ENCODE measurements at places on chromosomes 11 and 22.

DNA sequence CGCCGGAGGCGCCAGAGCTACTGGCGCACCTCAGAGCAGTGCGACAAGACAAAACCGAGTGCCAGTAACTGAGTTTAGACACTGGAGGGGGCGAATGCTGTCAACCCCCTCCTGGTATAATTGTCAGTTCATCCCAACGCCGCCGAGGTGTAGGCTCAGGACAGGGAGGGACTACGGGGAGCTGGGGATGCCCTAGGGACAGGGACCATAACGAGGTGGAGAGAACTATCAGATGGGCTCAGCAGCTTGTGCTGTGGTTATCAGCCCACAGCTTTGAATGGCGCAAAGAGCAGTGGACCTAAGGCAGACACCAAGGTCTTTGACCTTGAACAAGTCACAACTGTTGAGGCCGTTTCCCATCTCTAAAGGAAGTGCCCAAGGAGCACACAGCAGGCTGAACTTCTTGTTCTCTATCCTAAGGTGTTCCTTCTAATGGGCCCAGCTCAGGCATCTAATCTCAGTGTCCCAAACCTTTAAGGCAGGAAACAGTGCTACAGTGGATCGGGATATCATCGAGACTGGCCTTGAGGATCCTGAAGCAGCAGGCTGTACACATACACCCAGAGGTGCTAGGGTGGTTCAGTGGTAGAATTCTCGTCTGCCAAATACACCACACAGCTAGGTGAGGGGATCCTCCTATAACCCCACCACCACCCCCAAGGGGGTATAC, 958 bp upstream of the TUT1 start:
- DNase-seq: no peak

DNA sequence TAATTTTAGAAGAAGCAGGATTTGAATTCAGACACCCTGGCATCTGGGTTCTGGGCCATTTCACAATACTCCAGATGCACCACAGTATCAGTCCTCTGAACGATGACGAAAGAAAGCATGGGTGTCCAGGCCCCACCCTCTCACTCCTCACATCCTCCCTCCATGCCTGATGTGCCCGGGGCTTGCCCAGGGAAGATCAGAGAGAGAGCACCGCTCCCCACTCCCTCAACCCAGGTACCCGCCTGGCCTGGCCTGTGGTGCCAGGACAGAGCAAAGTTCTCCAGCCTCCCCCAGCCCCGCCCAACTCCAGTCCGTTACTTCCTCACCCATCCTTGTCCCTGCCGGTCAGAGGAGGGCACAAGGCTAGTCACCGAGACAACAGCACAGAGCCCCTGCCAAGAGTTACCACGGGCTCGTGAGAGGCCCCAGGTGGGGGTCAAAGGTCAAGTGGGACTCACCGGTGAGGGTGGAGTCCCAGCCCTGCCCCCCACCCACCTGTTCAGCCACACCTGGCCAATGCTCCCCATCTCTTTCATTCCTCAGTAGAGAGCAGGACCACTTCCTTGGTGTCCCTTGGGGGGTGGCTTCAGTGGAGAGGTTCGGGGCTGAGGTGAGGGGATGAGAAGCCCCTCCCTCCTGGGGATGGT, 8.1 kb downstream of the BCL9L start:
- DNase-seq: no peak

DNA sequence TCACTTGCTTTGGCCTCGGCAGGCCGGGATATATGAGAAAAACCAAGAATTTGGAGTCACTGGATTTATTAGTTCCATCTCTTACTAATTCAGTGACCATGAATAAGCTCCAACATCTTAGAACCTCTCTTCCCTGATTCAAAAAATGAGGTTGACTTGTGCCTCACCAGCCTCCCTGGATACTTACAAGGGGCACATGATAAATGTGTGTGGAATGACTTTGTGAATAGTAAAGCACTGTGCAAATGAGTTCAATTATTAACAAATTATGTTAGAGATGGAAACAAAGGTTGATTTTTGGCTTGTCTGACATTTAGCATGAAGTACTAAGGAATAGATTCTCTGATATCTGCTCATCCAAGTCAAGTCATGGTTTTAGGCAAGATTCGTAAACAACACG, 104.1 kb downstream of the TRIM44 start:
- no peak for DNase-seq

DNA sequence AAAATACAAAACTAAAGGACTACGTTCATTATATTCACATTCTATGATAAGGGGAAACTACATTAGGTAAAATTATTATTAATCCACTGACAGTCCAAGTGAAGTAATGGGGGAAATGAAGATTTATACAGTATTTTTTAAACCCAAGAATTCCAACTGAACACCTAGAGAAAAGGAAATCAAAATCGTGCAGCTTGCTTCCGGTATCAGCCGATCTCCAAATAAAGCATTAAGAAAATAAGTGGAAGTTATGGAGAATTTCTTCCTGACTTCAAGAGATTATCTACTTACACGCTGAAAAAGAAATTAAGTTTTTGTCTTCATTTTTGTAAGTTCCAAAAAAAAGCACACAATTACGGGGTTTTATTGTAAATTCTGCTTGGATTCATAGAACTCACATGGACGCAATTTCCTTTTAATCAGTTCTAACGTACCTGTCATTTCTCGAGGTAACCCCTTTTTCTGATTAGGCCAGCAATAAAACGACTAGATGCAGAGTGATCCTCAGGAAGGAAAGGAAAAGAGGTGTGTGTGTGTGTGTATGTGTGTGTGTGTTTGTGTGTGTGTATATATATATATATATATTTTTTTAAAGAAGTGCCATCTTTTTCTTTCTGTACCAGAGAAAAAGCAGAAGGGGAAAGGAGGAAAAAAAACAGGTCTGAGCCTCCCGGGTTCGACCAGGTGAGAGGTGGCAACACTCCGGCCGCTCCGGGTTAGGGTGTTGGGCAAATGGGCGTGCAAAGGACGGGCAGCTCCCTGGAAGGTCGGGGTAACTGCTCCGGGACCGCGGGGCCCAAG, 1.1 kb downstream of the ZBTB44 start:
- DNase-seq: no peak

GRCh38 chr22:46563381-46564083, 26.1 kb upstream of the CELSR1 start:
- no peak for DNase-seq

- DNase-seq: no peak
Measured at GRCh38 chr11:19093976-19094375, 23.0 kb upstream of the ZDHHC13 start.

DNA sequence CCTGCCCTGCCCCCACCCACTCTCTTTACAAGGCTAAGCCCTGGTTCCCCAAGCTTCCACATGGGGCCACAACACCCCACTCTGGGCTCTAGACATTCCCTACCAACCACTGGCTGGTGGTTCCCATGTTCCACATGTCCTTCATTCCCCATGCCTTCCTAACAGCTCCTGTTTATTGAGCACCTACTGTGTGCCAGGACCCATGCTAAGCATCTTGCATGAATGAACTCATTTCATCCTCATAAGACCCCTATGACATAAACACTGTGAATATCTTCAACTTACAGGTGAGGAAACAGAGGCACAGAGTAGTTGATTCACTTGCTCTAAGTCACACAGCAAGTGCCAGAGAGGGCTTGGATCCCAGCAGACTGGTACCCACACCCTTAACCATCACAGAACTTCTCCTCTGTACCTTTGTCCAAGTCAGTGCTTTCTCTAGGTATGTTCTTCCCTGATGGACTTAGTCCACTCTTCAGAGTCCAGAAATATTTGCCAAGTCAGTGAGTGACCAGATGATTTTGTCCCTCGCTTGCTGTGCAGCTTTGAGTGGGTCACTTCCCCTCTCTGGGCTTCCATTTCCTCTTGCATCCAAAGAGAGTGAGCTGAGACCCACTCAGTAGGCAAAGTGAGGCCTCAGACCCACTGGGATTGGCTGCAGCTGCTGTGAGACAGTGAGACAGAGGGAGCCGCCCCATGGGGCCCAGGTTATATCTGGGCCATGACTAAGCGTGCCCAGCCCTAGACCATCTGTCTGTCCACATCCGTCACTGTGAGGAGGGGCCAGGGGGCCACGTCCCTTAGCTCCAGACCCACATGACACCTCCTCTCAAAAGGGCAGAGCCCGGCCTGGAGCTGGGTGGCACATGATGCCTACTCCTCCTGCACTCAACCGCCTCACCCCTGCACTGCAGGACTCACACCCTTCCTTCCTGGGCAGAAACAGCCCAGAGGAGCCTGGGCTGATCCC, 132.4 kb downstream of the MN1 start:
- no peak for DNase-seq

DNA sequence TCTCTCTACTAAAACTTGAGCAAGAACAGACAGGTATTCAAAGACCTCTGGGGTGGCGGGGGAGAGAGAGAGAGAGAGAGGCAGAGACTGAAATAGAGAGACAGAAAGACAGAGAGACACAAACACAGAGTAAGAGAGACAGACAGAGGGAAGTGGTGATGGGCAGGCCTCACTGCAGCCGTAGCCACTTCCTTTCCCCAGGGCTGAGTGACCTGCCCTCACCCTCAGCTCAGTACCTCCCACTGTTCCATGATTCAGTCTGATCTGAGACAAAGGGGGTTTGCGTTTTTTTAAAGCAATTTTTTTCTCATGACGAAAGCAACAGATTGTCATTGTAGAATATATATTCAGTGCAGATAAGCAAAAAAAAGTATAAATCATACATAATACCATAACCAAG, 607.9 kb upstream of the B3GAT1 start:
- DNase-seq: no peak

- no peak for DNase-seq
Measured at GRCh38 chr22:39994566-39995392, at the start of gene FAM83F. Gene FAM83F (plus strand): TSS chr22:39994954. CDS start chr22:39995043, 89 bp downstream.

DNA sequence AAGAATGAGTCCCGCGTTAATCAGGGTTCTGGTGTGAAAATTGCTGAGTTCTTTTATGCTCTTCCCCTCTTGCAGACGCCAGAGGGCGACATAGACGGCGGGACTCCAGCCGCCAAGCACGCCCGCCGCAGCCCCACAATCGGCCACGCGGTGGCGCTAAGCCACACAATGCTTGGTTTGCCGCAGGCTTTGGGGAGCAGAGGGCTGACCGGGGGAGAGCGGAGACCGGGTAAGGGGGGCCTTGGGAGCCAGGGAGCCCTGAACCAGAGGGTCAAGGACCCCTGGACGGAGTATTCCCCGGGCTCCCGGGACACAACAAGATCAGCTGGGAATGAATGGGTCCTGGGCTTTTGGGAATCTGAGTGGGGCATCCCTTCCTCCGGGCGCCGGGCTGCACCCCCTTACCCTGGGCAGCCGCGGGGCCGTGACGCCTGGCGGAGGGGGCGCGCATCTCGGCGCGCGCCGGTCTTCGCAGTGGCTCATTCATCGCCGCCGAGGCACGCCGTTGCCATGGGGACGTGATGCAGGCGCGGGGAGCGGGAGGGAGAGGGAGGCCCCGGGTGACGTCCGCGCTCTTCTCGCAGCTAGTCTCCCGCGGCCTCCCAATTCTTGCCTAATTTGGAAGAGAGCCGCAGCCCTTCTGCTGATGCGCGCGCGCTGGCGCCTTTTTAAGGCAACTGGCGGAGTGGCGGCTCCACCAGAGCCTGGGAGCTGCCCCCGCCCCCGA, 12.2 kb upstream of the NPAS4 start:
- DNase-seq: peak; percentile 41

DNA sequence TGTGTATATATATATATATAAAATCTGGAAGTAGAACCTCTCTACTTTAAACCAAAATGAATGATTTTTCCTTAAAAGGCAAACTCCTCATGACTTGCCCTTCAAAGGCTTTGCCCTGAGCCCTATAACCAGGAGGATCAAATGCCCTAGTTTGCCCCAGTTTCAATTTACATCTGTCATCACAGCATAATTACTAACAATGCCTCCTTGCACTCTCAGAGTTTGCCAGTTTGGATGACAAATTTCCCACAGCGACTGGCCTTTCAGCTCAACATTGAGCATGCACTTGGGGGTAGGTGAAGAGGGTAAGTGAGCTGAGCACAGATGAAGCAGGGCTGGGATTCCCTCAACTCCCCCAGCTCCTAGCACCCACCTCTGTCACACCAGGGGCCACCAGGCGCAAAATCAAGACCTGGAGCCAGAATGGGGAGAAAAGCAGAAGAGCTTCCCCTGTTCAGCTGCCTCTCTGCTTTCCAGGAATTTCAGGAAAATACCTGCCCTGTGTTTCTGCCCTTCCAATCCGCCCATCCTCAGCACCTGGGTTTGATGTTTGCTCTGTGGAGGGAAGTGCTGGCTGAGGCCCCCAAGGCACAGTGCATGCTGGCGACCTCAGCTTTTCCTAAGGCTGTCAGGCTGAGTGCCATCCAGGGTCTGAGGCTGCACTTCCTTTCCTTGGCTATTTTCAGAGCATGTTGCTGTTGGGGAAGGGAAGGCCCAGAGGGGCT, 67.5 kb downstream of the ADAMTS15 start:
- no peak for DNase-seq
